ENCODE measurements at places on chromosomes 13 and 19.

DNA sequence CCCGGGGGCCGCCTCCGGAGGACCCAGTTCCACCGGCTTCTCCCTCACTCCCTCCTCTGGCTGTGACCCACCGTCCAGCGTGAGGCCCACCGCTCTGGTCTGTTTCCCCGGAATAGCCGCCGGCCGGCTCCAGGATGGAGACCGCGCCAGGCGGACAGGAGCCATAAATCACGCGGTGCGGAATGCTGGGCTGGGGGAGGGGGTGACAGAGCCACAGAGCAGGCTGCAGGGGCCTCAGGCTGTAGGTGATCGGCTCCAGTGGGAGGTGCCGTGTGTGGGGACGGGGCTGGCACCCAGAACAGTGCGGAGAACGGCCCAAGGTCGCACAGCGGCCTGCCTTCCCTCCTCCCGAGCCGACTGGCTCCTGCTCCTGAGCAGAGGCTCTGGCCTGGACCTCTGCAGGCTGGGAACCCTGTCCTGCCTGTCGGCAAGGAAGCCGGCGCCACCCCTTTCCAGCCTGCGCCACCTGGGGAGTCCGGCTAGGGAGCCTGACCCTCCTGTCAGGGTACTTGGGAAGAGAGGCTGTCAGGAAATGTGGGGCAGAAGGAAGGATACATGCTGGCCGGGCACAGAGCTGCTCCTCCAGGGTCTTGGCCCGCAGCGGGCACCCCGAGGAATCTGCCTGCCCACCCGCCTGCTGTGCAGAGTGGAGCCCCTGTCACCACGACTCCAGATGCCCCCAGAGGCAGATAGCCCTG is 8.3 kb downstream of the PIAS4 start:
- no peak for DNase-seq

DNA sequence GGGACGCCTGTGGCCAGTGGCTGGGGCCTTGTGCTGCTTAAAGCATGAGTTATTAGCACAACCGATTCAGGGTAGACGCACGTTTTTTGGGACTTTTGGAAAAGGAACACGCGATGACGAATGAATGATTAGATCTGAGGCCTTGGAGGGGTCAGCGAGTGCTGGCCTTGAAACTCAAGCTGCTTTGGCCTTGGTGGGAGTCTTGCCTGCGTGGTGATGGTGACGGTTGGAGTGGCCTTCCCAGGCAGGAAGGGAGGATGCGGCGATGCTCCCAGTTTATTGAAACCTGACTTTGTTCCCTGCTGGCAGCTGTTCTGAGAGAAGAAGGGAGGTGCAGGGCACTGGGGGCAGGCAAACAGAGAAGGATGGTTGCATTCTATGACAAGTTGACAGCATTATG is 63.1 kb upstream of the RNF113B start:
- DNase-seq = no peak

DNA sequence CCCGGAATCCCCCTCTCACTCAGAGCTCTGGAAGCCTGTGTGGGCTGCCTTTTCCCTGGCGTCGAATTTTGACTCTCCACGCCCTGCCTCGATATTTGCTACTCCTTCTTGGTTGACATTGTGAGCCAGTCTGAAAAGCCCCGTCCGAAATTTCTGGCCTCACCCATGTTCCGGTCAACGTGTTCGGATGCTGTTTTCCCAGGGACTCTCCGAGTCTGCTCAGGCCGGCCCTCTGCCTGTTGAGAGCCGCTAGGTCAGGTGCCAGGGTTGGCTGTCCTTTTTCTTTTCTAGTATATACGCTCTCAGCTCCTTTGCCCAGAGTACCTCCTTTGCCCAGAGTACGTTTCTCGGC is 6.8 kb upstream of the DGKH start:
- DNase-seq = no peak

DNA sequence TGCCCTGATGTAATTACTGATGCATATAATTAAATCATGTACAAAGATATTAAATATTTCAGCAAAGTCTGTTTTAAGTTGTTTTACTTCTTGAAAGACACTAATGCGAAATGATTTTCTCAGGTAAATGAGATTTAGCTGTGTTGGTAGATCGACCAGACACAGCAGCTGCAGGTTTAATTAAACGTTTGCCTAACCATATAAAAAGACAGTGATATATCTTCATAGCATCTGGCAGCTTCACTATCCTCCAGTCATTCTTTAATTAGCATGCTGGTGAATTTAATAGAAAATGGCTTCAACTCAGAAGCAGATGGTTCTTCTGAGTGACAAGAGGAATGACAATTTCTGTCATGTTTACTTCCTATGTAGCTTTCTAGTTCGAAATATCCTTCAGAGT is 69.3 kb downstream of the NHLRC3 start:
- no peak for DNase-seq

DNA sequence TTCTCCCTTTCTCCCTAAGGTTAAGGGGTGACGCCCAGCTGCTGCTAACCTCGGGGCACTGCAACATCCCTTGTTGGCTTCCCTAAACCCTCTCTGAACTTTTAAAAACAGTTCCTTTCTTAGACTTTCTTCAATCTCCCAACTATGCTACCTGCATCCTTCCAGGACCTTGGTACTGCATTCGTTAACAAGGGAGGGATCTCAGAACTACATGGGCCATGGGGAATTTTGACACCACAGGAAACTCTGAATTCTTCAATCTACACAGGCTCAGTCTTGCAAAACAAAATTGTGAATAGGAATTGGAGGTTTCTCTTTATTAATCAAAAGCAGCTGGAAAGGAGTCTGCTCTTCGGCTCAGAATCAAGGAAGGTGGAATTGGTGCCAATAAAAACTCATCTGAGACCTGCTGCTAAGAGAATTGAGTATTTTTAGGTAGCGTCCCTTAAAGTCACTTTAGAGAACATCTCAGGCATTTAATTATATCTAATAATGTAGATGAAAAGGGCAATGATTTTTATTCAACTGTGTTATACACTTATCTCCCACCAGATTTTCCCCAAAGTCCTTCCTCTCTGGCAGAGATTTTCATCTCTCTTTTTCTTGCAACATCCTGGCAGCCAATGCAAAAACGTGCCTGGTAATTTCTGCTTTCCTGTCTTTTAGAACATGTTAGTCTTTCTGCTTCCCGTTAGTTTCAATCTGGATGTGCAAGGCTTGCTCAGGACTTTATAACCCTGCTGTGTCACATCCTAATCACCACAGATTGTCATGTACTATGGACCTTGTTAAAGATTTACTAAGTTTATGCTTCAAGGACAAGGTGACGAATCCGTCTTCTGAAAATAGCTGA is 69.1 kb upstream of the SLC15A1 start:
- no peak for DNase-seq

DNA sequence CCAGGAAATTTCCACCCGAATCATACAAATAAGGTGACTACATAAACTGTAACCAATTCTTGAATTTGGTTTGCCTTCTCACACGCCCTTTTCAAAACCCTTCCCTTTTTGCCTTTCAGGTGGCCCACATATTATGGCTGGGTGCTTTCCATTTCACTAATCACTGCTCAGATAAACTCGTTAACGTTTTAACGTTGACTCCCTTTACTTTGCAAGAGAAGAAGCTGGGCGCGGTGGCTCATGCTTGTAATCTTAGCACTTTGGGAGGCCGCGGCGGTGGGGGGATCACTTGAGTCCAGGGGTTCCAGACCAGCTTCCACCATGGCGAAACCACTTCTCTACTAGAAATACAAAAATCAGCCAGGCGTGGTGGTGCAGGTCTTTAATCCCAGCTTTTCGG is 19.8 kb upstream of the ZNF91 start:
- DNase-seq = no peak

Data from natural killer cell (primary cell).